BE2C (cell line): ENCODE measurements at places on chromosomes 13 and 19.

- no peak for DNase-seq
Observed at GRCh38 chr13:43584751-43585150, 202.0 kb downstream of the ENOX1 start.

- no peak for DNase-seq
Observed at GRCh38 chr19:16497042-16497441, 848 bp downstream of the C19orf44 start.

GRCh38 chr19:44176590-44176989, 11.7 kb downstream of the ZNF226 start:
- no peak for DNase-seq

GRCh38 chr13:104641309-104641708, 1575.1 kb upstream of the SLC10A2 start:
- DNase-seq: peak; percentile 21

- DNase-seq: no peak
Observed at GRCh38 chr13:21330126-21330861, 128.8 kb downstream of the ZDHHC20 start.

DNA sequence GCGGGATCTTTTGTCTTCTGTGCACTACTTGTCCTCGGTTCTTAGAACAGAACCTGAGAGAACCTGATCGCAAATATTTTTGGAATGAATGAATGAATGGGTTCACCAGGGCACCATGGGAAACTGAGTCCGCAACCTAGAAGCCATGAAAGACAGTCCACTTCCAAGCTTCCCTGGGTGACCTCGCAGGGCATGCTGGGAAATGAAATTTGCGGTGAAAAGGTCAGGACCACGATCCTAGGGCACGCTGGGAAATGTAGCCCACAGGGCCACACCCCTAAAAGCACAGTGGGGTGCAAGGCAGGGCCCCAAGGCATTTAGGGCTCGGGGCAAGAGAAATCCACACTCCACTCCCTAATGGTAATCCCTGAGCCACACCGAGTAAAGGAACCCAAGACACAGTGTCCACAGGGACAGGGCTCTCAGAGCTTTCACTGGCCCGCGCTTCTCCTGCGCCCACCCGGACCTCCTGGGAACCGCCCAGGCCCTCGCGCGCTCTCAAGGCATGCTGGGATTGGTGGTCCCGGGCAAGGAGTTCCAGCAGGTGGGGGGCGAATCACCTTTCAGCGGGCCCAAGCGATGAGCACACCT, 1.1 kb upstream of the PPP1R12C start:
- no peak for DNase-seq

GRCh38 chr19:1615156-1615765, 10.0 kb upstream of the UQCR11 start:
- DNase-seq: no peak

- no peak for DNase-seq
Observed at GRCh38 chr13:73996569-73996968, 137.6 kb downstream of the KLF12 start.

- DNase-seq: no peak
Observed at GRCh38 chr19:1230783-1231489, 6.9 kb downstream of the CBARP start.

- DNase-seq: no peak
Observed at GRCh38 chr13:76271728-76272232, 614.4 kb downstream of the KCTD12 start.

GRCh38 chr13:27168086-27168485, 3.5 kb downstream of the USP12 start:
- no peak for DNase-seq

DNA sequence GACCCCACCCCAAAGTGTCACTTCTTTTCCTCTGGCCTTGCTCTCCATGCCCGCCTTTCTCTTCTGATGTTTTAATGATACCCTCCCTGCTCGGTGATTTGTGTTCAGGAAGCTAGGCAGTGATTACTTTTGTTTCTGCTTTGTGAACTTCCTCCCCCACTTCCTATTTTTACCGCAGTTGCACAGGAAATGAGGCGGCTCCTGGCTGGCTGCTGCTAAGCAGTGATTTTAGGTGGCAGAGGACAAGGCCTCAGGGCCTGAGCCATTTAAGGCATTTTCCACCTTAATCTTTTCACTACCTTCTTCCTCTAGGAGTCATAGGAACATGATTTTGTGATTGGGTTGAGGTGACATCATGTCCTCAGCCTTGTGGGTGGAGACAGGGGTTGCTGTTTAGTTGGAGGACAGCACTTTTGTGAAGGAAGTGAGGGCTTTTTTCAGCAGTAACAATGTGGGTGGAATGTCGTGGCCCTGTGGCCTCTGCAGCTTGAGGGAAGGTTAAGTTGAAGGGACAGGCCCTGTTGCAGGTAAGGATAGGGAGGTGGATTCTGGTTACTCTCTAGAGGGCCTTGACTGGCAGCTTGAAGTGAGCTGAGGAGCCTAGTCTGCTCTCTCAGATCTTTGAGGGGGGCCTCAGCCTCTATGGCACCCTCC, 15.7 kb downstream of the GARRE1 start:
- DNase-seq: no peak

DNA sequence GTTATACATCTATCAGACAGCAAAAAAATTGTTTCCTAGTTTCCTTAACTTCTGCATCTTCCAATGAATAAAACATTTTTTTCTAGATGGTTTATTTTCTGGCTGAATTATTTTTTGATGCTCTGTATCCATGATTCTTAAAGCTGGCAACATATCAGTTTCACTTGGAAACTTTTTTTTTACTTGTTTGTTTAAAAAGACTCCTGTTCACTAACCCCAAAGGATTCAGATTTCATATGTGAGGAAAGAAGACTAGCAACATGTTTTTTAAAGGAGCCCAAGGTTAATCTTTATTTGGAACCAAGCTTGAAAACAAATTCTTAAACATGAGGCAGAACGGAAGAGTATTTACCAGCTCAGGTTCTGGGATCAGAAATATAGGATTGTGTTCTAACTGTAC, 632.3 kb downstream of the SLITRK6 start:
- no peak for DNase-seq

GRCh38 chr13:75830842-75831241, 194.7 kb downstream of the LMO7 start:
- no peak for DNase-seq

DNA sequence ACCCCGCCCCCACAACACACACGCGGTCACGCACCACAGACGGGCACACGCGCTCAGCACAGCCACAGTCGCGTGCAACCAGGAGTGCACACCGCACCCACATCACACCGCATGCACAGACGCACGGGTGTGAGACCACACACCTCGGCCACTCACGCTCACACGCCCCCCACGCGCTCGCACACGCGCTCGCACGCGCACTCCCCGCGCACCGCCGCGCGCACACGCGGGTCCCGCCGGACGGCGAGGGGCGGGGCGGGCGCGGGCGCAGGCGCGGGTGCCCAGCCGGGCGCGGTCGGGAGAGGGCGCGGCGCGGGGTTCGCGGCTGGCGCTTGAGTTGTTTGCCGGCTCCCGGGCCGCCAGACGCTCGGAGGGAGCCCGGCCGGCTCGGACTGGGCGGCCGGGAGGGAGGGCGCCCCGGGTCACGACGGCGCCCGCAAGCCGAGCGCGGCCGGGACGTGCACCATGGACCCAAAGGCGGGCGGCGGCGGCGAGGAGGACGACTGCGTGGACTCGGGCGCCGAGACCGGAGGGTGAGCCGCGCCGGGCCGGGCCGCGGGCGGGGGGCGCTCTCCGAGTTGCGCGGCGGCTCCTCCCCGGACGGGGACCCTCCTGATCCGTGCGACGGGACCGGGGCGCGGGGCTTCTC, at the start of gene FAM124A:
TSS of gene FAM124A (plus strand) at position 362 of the 649 bp plus-strand sequence. CDS start at position 466, 104 bp downstream.
- peak; percentile 77 for DNase-seq

DNA sequence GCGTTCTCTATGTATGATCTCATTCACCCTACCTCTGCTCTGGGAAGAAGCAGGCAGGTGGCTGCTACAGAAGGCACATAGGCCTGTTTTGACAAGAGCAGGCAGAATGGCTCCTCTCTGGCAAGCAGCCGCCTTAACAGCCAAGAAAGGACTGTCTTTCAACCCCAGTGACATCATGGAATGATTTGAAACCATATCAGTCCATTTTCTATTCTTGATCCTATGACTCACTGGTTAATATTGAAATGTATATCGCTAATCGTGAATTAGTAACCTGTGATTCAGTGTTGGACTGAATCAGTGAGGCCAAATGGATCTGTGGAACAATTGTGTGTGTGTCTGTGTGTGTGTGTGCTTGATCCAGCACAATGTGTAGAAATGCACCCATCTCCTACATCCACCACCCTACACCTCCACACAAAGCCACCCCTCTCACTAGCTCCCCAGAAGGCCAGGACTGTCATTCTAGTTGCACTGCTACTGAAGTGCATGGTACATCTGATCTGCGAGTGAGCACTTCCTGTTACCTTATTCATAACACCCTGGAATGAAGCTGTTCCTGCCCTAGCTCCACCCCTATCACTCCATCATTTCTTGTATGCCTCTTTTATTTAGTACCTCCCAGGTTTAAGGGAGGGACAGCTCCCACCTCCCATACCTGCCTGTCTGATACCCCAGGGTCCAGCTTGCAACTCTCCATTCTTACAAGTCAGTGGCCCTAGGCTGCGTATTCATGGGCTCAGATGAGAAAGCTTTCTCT, 460.0 kb downstream of the FOXO1 start:
- no peak for DNase-seq

- no peak for DNase-seq
Observed at GRCh38 chr19:16301999-16302694, 22.5 kb upstream of the KLF2 start.

DNA sequence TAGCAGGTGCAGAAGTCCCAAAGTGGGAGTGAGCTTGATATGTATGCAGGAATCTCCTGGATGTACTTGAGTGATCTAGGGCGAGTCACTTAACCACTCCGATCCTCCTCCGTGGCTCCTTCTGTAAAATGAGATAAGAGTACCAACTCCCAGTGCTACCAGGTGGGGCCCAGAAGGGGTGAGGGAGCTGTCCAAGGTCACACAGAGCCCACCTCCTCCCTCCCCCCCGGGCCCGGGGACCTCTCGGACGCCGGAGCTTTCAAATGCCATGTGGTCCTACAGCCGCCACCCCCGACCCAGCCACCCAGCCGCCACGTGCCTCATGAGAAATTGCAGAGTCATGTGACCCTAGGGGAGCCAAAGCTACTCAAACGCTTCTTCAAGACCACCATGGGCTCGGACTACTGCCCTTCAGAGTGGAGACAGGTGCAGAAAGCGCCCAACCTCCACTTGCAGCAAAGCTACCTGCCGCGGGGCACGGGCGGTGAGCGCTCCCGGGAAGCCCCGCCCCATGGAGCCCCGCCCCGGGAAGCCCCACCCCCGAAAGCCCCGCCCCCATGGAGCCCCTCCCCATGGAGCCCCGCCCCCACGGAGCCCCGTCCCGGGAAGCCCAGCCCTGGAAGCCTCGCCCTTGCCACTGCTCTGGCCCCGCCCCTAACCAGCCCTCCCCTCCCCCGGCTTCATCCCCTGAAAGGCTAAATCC, 10.1 kb upstream of the ZNF358 start:
- no peak for DNase-seq

DNA sequence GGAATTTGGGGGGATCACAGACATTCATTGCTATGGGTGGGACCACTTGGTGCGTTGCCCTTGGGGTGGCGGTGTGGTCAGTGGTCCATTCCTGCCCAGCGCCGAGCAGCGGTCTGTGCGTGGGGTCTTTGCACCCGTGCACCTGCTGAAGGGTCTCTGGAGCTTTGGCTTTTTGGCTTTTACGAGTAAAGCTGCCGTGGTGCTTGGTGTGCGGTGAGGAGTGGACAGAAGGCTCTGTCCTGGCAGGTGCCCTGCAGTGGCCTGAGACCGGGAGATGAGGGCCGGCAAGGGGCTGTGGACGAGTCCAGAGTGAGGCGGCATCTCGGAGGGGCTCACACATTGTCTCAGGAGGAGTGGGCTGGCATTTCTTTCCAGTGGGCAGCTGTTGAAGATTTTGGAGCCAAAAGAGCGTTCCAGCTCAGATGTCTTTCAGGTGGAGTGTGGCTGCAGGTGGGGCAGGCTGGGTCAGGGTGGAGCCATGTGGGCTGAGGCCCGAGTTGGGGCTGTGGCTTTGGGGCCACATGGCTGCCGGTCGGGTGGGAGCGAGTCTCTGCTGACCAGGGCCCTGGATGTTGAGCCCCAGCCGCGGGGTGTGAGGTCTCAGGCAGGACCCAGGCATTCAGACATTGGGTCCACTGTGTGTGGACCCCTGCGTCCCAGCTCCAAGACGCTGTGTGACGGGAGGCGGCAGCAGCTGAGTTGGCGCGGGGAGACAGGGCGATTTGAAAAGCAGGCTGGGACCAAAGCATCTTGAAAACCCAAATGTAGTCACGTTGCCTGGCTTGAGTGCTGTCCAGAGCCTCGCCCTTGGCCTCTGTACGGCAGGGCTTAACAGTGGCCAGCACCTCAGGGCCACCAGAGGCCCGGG, 11.7 kb downstream of the GNA11 start:
- DNase-seq: no peak

GRCh38 chr19:5018224-5019015, 49.5 kb downstream of the KDM4B start:
- no peak for DNase-seq

GRCh38 chr13:73171271-73171682, 112.5 kb downstream of the KLF5 start:
- DNase-seq: no peak

GRCh38 chr13:31213651-31214289, 14.0 kb downstream of the B3GLCT start:
- no peak for DNase-seq

DNA sequence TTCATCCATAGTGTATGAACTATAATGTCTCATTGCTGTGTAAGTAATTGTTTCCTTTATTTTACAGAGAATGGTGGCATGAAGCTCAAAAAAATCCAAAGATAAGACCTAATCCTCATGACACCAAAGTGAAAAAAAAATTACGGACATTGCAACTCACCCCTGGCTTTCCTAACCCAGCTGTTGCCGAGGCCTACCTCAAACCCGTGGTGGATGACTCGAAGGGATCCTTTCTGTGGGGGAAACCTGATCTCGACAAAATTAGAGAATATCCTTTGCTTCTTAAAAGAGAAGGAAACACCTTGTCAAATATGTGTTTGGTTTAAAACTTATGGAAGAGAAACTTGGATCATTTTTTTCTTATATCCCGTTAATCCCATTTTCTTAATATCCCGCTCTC, 26.3 kb downstream of the ERCC5 start:
- no peak for DNase-seq

DNA sequence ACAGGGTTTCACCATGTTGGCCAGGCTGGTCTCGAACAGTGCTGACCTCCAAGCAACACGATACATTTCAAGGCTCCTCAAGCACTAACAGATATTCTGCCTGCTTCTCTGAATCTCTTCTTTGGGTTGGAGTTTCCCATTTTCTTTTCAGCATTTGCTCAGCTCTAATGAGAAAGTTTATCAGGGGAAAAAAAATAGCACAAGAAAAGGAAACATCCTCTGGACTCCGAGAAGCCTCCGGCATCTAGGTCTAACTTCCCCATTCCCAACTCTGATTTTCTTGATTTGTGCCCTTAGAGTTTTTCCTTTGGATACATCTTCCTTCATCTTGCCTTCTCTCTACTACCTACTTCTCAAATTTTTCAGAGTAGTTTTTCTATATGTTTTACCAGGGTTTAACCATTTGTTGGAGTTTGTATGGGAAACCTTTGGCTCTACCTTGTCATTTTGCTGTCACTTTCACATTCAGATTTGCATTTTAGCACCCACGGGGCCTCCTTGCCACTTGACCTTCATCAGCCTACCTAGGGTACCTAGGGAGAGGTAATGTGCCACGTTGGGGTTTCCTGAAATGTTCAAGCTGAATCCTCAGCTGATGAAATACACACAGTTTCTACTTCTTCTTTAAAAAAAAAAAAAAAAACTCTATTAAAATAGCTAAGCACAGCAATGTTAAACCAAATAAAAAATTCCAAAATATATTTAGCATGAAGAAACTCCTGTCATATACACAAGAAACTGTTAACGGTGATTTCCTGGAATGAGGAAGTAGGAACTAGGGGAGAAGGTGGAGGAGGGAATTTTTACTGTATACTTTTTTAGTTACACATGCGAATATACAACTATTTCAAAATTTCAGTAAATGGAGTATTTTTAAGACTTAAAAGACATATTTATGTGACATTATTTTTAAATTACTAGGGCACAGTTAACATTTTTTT, 5.1 kb upstream of the USP12 start:
- no peak for DNase-seq
